ENCODE measurements at places on chromosomes 6 and 20.

- no peak for DNase-seq
These were observed 28.1 kb upstream of the SCGN start for GRCh38 chr6:25623879-25624278.

DNA sequence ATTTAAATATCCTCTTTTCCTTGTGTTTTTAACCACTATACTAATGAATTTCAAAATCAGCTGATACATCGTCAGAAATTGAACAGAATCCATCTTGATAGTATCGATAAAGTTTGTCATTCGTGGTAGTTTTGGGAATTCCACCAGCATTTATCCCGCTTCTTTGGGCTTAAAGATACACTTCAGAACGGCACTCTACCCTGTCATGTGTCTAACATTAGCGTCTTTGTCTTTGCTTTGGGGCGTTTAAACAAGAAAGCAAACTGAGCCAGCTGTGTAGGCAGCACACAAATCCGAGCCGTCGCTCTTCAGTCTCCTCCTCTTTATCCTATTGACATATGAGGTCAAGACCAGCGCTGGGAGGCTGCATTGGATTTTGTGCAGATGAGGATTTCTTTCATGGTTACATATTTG is 27.5 kb upstream of the NHSL1 start:
- no peak for DNase-seq

- no peak for DNase-seq
These were observed 20.0 kb downstream of the GINM1 start for GRCh38 chr6:149586149-149586548.

- DNase-seq, result no peak
These were observed 1.6 kb downstream of the KCNG1 start for GRCh38 chr20:51021067-51022025.

DNA sequence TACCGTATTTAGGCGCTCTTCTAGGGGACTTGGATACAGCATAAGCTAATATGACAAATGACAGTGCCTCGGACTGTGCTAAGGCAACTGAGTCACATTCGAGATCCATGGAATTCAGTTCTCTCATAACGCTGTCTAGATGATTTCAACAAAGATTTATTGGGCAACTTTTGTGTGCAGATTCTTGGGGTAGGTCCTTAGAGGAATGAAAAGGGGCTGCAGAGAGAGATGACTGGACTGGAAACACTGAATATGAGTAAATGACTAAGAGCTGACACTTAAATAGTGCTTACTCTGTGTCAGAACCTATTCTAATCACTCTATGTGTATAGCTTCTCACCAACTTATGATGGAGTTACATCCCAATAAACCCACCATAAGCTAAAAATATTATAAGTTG is 36.4 kb upstream of the MARCKS start:
- no peak for DNase-seq

GRCh38 chr6:168852376-168852884 is 401.2 kb downstream of the THBS2 start:
- no peak for DNase-seq

DNA sequence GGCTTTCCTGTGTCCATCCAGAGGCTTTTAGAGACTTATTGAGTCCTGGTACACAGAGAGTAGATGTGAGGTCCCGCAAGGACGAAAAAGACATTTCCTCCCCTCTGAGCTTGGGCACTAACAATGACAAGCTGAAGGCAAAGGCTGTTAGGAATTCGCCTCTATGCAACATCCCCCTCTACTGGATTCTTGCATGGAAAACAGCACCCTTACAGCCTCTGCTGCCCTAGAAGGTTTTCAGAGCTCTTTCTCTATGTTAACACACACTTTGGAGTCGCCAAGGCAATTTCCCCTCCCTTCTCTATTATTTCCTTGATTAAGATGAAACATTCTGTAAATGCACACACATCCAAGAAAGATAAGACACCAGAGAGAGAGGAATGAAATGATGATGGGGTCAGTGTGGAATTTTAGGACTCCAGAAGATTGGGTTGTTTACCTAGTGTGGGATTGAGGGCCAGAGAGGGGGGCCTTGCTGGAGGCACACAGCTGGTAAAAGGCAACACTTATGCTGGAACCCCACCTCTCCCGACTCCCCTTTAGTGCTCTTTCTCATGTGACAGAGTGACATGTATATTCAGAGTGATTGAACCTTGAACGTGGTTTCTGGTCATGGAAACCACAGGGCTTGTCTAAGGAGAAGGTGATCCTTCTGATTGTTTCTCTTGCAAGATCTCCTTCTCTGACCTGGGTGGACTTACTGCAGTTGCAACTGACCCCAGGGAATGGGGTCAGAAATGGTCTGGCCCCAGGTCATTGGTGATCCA is 300.7 kb downstream of the CLIC5 start:
- DNase-seq, result no peak

- DNase-seq, result no peak
These were observed 33.7 kb downstream of the BCAS4 start for GRCh38 chr20:50828363-50829136.

DNA sequence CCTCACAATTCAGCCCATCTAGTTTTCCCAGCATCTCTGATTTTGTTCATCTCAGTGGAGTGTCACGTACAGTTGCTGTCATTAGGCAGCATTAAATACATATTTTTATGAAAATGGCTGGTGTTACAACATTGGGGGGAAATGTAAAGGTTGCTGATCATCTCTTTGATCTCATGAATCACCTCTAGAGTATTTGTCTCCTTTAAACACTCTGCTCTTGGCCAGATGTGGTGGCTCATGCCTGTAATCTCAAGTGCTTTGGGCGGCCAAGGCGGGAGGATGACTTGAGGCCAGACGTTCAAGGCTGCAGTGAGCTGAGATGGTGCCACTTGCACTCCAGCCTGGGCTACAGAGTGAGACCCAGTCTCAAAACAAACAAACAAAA is 128.1 kb downstream of the IPCEF1 start:
- DNase-seq, result no peak

- no peak for DNase-seq
These were observed 7.4 kb upstream of the CD83 start for GRCh38 chr6:14110001-14110818.

GRCh38 chr6:146634022-146634421 is 35.2 kb downstream of the ADGB start:
- no peak for DNase-seq

- DNase-seq, result no peak
These were observed 106.4 kb downstream of the MRPL14 start for GRCh38 chr6:44020664-44021425.

GRCh38 chr6:16168858-16169257 is 40.0 kb downstream of the MYLIP start:
- DNase-seq, result no peak

GRCh38 chr20:52852714-52853113 is 119.4 kb upstream of the TSHZ2 start:
- DNase-seq, result no peak

DNA sequence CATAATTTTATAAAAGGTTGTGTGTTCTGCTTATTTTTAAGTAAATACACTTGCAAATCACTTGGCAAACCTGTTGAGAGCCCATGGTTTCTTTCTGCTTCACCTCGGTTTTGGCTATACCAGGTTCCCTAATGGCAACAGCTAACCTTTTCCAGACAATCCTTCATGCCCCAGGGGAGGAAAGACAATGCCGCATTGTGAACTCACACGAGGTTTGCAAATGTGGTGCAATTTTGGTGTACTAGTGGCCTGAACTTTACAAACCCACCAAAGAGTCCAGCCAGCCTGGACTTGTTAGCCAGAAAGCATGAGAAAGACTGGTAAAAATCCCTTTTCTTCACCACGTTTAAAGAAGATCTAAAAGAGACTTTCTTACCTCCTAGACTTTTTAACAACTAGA is 84.8 kb upstream of the SOX4 start:
- no peak for DNase-seq

- DNase-seq, result no peak
These were observed 99.5 kb upstream of the THEMIS start for GRCh38 chr6:128000363-128000762.

- no peak for DNase-seq
These were observed 115.2 kb upstream of the GLP1R start for GRCh38 chr6:38933426-38933825.

GRCh38 chr20:22524393-22525015 is 59.9 kb downstream of the FOXA2 start:
- DNase-seq, result no peak

DNA sequence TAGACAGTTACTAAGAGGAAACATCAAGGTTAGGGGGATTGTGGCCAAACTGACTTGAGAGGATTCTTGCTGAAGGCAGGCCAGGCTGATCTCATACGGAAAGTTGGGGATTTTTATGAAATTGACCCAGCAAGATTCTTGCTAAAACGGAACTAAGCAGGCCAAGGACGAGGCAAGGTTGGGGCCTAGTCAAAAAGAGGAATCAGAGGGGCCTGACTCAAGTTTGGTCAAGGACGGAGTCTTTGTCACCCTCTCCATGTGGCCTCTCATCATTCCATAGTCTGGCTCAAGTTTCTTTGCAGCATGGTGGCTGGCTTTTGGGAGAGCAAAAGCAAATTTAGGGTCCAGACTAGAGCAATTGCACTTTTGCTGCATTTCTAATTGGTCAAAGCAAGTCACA is 7.9 kb upstream of the HECA start:
- DNase-seq, result no peak

DNA sequence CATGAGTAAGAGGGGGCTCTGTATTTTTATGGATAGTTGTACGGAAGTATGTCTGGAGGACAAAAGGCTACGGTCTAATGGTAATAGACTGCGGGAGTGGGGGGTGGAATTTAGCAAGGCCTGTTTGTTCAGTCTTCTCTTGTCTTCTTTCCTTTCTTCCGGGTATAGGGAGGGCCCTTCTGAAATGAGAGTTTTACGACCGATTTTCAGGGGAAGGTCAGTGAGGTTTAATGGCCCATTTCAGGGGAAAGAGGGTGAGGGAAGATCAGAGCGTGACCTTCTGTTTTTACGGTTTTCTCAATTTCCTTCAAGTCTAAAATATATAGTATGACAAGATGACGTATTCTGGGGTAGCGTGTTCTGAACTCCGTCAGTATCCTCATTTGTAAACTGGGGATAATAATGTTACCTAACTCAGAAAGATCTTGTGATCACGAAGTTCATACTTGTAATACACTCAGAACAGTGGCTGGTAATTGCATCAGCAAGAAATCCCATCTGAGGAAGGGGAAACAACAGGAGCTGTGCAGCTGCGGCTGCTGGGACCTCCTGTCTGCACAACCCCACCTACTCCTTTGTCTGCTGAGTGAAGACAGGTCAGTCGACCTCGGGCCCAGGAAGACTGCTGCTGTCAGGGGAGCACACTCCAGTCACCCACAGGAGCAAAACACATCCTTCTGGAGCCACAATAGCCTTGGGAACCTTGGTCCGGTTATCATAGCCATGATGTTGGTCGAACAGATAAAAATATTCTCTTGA is 90.4 kb downstream of the MAP3K7 start:
- DNase-seq, result no peak

GRCh38 chr20:1144401-1145172 is 26.2 kb downstream of the PSMF1 start:
- DNase-seq, result no peak

DNA sequence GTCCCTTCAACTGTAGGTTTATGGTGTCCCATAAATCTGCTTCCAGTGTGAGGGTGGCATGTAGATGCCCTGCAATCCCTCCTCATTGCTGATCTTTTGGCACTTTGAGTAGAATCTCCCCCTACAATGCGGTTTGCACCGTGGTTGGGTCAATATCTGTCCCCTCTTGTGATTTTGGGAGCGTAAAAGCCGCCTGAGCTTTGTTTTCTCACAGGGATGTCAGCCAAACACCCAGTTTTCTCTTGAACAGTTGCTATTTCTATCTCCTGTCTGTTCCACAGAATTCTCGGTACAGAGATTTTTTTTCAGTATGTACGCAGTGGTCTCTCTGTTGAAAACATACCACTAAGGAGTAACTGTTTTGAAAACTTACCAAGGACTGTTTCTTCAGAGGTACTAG is 21.8 kb downstream of the CDS2 start:
- no peak for DNase-seq

GRCh38 chr6:56860475-56860874 is 94.4 kb upstream of the BEND6 start:
- no peak for DNase-seq

DNA sequence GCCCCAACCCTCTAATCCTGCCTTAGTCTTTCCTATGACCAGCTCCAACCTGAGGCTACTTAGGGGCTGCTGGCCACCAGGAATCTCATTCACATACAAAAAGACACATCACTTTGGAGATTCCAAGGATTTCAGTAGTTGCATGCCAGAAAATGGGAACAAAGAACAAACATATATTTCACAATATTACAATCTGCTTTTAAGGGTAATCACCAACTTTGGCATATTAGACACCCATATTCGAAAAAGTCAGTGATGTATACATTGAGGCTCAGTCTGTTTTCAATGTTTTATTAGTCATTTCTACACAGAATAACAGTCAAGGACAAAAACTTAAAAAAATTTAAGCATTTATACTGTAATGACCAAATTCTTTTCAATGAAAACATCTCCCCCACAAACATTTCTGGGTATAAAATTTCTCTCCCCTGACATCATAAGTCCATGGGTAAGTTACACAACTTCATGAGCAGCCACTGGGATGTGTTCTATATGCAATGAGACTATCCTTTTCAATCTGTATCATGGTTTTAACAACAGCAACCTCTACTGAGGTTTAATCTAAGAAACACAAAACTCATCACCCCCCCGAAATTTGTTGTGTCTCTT is 103.5 kb downstream of the MAP7 start:
- no peak for DNase-seq

DNA sequence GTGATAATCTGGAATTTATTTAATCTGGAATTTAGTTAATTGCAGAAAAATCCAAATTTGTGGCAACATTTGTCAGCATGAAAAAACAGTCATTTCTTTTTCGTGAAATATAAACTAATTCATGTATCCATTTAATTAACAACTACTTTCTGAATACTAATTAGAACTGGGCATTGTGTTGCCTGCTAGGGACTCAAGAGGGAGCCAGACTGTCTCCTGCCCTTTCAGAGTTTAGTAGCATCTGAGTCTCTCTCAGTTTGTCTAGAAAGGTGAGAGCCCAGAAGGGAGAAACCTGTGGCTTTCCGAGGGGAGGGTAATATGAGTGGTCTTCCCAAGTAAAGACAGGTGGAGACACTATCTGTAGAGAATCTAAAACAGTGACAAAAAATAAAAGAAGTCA is 210.9 kb upstream of the HDDC2 start:
- DNase-seq, result no peak
